ENCODE measurements at places on chromosomes 13 and 19.

DNA sequence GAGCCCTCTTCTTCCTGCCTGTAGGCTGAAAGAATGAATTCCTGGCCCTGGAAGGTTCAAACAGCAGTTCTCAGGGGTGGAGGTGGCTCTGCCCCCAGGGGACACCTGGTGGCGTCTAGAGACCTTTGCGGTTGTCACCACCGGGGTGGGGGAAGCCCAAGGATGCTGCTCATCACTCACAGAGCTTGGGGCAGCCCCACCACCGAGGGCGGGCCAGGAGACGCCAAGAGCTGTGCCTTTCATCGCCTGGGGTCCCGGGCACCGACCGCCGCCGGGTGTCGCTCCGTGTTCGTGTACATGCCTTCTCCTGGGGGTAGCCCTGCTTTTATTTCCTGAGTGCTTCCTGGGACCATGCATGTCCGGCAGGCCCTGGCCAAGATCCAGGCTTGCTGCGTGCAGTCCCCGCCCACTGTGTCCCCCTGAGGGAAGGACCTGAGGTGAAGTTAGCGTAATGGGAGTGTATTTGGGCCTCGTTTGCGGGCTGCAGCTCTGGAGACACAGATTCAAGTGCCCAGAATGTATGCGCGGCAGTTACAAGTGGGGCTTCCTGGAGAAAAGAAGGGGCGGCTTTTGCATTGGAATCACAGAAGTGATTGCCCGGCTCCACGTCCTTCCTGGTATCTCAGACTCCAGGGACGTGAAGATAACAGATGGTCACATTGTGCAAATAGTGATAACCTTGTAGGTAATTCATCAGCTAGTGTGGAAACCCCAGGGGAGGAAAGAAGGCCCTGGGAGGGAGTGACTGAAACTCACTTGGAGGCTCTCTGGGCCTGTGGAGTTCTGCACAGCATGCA, 7.8 kb downstream of the DOT1L start:
- no peak for DNase-seq

- DNase-seq = no peak
Measured at GRCh38 chr13:77305266-77305665, 21.6 kb downstream of the MYCBP2 start.

GRCh38 chr13:83895994-83896580, 13.8 kb upstream of the SLITRK1 start:
- no peak for DNase-seq

DNA sequence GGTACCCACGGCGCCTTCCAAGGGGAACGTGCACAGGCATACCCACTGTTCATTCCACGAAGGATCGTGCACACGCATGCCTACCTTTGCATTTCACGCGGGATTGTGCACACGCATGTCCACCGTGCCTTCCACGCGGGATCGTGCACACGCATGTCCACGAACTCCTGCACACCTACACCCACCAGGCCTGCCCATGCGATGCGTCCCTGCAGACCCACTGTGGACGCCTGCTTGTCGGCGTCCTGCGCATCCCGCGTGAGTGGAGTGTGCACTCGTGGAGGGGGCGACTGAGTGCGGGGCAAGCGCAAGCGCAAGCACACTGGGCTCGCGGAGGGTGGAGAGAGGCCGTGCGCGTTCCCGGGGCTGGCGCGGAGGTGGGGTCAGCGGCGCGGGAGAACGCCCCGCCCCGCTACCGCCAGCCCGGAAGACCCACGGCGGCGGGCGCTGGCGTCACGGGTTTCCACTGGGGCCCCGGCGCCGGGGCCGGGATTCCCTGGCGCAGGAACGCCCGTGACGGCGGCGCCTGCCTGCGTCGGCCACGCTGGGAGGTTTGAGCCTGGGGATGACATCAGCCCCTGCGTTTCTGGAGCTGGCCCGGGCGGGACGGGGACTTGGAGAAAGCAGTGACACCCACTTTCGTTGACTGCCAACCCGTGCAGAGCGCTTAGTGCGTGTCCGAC, 18.7 kb downstream of the GADD45B start:
- peak; percentile 83 for DNase-seq

DNA sequence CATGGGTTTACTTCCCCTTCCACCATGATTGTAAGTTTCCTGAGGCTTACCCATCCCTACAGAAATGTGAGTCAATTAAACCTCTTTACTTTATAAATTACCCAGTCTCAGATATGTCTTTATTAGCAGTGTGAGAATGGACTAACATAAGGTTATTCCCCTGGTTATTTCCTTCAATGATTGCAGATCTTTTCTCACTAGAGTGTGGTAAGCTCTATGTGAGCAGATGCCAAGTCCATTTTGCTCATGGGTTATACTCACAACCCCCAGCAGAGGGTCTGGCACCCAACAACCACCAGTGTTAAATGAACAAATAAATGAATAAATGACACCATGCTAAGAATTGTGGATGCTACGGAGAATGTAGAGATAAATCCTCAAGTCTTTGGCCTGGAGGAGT, 472.8 kb downstream of the LIG4 start:
- no peak for DNase-seq

- DNase-seq = peak; percentile 64
Measured at GRCh38 chr13:78601874-78602560, 1.3 kb downstream of the POU4F1 start.

GRCh38 chr13:58144616-58145015, 513.1 kb downstream of the PCDH17 start:
- no peak for DNase-seq

DNA sequence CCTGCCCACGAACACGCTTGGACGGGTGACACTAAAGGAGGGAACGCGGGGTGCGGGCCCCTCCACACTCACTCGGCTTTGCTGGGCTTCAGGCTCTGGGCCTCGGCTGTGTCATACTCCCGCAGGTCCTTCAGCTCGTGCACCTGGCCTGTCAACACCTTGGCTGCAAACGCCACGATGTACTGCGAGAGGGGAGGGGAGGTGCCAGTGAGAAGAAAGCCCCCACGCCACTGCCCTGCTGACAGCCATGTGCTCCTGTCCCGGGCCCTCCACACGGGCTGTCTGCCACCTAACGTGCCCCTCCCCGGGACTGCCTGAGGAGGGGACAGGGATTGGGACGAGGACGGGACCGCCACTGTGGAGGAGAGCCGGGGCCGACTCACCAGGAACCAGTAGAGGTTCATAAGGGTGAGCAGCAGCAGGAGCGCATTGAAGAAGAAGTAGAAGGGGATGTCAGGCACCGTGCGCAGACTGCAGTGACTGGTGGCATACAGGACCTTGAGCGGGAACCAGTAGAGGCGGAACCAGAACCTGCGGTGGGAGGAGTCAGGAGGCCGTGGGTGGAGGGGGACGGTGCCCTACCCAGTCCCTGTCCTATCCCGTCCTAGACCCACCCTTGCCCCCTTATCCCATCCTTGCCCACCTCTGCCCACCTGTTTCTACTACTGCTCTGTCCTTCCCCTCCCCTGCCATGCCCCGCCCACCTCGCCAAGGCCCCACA, 16.9 kb downstream of the CERS1 start:
- DNase-seq = no peak

DNA sequence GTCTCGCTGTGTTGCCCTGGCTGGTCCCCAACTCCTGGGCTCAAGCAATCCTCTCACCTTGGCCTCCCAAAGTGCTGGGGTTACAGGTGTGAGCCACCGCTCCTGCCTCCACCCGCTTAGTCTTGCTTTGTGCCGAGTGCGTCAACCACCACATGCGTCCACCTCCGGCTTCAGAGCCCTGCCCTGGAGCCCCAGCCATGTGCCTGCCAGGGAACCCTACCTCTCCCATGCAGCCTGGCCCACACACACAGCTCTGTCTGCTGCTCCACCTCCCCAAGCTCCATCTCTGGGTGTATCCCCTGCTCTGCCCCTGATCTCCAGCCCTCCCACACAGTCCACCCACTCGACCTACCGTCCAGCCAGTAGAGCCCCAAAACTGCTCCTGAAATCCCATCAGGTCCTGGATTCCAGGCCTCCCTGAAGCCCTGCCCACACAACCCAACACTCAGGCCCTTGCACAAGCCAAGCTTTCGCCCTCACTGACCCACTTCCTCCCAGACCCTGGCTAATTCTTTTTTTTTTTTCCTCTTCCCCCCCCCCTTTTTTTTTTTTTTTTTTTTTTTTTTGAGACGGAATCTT, 9.6 kb downstream of the CYP2F1 start:
- DNase-seq = no peak

DNA sequence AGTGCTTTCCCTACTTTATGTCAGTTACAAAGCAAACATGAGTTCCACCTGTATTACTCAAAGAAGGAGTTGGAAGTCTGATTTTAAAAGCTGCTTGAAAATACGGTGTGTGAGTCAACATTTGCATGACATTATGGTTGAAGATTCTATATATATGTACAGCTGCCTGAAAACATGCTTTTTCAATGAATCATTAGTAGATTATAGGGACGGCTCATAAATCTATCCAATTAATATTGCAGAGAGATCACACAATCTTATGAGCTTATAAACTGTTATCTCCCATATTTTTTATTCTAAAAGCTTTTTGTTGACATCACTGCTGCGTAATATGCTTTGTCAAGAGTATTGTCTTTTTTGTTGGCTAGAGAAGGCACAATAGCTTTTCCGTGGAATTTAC, 873.8 kb downstream of the SLITRK6 start:
- DNase-seq = no peak

DNA sequence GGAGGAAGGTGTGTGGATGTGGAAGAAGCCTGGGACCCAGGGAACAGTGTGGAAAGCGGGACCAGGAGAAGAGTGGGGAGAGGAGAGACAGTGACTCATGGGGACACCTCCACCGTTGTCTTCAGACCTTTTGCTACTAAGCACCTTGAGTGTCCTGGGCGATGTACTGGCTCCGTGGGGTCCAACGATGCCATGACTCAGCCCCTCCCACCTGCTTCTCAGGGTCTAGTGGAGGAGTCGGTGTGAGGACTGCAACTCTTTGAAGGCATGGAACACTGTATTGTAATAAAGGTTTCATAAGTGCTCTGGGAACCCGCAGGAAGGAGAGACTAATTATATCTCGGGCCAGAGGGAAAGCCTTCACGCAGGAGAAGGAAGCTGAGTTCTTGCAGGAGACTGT, 166.9 kb upstream of the KL start:
- no peak for DNase-seq

GRCh38 chr13:108734676-108735075, 105.3 kb downstream of the MYO16 start:
- no peak for DNase-seq

GRCh38 chr13:58379221-58379620, 747.7 kb downstream of the PCDH17 start:
- no peak for DNase-seq

- DNase-seq = no peak
Measured at GRCh38 chr13:44747179-44747578, 171.0 kb upstream of the TSC22D1 start.

GRCh38 chr13:48000559-48001113, 437 bp downstream of the SUCLA2 start:
- DNase-seq = no peak

GRCh38 chr19:31821346-31821745, 472.1 kb upstream of the TSHZ3 start:
- no peak for DNase-seq

DNA sequence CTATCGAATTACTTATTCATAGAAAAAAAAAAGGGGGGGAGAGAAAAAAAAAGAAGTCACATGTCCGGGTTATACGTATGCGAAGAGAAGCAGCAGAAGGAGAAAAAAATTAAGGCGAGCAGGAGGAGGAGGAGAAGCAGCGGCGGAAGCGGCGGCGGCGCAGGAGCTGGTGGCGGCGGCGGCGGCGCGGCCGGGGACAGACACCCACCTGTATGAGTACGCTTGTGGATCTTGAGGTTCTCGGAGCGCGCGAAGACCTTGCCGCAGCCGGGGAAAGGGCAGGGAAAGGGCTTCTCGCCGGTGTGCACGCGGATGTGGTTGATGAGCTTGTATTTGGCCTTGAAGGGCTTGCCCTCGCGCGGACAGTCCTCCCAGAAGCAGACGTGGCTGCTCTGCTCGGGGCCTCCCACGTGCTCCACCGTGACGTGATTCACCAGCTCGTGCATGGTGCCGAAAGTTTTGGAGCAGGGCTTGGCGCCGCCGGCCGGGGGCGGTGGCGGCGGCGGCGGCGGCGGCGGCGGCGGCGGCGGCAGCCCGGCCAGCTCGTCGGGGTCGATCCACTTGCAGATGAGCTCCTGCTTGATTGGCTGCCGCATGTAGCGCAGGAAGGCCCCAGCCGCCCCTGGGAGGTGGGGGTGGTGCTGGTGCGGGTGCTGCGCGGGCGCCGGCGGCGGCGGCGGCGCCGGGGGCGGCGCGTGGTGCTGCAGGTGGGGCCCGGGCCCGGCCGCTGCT, 1.5 kb downstream of the ZIC5 start:
- DNase-seq = peak; percentile 77

- DNase-seq = no peak
Measured at GRCh38 chr13:114067886-114068651, 64.4 kb downstream of the RASA3 start.

DNA sequence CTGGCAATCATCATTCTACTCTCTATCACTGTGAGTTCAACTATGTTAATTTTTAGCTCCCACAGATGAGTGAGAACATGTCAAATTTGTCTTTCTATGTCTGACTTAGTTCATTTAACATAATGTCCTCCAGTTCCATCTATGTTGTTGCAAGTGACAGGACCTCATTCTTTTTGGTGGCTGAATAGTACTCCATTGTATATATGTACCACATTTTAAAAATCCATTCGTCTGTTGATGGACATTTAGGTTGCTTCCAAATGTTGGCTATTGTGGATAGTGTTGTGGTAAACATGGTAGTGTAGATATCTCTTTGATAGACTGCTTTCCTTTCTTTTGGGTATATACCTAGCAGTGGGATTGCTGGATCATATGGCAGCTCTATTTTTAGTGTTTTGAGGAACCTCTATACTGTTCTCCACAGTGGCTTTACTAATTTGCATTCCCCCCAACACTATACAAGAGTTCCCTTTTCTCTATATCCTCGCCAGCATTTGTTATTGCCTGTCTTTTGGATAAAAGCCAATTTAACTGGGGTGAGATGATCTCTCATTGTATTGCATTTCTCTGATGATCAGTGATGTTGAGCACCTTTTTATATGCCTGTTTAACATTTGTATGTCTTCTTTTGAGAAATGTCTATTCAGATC, 124.1 kb downstream of the PCCA start:
- DNase-seq = no peak

- DNase-seq = peak; percentile 83
Measured at GRCh38 chr13:51222686-51223559, 725 bp downstream of the FAM124A start.

DNA sequence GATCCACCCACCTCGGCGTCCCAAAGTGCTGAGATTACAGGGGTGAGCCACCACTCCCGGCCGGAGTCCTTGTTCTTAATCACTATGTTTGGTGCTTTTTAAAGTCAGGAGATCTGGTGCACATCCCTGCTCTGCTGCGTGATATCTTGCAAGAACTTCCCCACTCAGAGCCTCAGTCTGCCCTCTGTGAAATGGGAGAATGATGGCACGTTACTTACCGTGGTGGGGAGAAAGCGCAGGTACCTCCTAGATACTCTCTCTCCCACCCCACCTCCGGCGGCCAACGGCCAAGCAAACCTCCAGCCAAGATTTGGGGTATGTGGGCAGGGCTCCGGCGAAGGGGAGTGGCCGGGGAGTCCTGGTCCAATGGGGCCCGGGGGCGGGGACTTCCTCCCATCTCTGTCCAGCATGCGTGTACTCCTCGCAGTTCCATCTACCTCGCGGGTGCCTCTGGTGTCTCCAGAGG, at the start of gene RYR1:
Gene RYR1 (plus strand): TSS at position 424 of the 466 bp plus-strand sequence. CDS start 139 bp downstream, outside the sequence.
- DNase-seq = peak; percentile 44

Measured in retina (tissue), 1 donor.